ENCODE measurements at places on chromosomes 11 and 22.
A peak's percentile ranks its signal among the peaks of the same experiment; 100 is the strongest.

DNA sequence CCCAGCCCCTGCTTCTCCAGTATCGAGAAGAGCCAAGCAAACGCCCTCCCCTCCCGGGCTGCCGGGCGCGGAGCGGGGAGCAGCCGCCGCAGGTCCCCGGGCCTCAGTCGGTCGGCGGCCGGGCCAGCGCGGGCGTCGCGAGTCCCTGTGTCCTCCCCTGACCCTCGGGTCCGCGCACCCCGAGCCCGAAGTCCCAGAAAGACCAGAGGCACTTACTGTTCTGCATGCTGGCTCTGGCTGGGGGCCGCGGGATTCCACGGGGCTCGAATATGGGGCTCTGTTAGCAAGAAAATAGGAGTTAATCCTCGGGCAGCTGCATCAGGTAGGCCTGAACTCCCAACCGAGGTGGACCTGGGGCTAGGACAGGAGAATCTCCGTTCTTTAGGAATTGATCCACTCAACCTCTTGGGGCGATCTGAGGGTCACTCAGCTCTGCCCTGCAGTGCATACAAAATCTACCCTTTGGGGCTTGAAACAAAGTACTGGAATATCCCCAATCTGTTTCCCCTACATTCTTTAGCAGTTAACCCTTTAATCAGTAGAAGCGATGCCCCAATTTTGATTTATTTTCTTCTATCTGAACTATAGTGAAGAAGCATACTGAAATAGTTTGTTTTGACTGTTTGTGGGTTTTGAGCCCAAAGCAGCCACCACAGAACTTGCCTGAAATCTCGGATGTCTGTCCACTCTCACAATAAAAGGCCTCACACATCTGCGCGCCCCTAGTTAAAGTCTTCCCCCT, 4.8 kb downstream of the PAX6 start:
- H3K4me1 ChIP-seq: peaks cover 30% of the 10 kb centered on the region
- H3K27me3 ChIP-seq: peaks cover 83% of the 10 kb centered on the region
- H3K36me3 ChIP-seq: peaks cover 24% of the 10 kb centered on the region
- no peak overlapping the region for H3K27ac ChIP-seq
- no peak for DNase-seq

DNA sequence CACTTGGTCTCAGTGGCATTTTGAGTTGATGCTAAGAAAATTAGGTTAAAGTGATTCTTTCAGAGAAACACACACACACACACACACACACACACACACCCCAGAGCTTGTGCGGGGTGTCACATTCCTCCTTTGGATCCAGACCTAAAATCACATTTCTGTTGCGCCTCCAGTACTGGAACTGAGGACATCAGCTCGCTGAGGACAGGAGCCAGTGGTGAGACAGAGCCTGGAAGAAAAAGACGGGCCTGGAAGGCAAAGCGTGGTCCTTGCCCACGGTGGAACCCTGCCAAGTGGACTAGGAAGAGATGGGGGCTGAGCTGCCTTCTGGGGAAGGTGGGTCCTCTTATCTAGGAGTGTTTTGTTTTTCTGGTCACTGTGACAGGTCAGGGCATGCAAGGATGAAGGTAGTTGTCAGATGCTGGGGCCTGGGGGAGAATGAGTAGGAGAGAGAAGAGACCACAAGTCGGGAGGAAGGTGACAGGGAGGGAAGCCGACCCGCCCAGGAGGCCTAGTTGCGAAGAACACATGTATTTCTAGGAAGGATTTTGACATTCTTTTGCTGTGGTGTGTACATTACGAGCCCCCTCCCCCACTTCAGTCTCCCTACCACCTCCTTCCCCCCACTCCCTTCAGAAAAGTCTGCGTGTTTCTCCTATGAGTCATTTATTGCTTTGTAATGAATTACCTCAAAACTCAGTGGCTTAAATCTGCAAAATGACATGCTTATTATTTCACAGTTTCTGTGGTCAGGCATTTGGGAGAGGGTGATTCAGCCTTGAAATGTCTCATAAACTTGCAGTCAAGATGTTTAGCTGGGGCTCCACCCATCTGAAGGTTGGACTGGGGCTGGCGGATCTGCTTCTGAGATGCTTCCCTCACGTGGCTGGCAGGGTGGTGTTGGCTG, 4.8 kb upstream of the ELFN2 start:
- H3K4me3 ChIP-seq: no peak overlapping the region
- H3K27me3 ChIP-seq: peaks cover 28% of the 10 kb centered on the region
- H3K4me1 ChIP-seq: peaks cover 36% of the 10 kb centered on the region
- peak; percentile 54 for DNase-seq

- H3K27ac ChIP-seq: no peak overlapping the region
- H3K36me3 ChIP-seq: peaks cover 9% of the 10 kb centered on the region
- DNase-seq: no peak
- H3K4me3 ChIP-seq: no peak overlapping the region
Observed at GRCh38 chr22:37764622-37765021, 43.1 kb upstream of the GCAT start.

DNA sequence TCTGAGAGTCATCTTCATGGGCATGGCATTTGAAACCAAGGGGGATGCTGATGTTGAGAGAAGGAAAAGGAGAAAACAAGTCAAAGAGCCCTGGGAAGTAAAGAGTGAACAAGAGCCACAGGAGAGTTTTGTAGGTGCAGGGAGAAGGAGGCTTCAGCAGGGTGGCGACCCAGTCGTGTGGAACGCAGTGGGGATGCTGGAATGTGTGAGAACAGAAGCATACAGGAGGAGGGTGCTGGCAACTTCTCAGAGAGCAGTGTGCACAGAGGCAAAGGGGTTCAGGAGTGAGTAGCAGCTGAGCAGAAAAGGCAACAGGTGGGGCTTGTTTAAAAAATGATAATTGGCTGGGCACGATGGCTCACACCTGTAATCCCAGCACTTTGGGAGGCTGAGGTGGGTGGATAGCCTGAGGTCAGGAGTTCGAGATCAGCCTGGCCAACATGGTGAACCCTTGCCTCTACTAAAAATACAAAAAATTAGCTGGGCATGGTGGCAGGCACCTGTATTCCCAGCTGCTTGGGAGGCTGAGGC, 75.8 kb upstream of the PLET1 start:
- no peak for DNase-seq
- H3K36me3 ChIP-seq: no peaks in the 10 kb centered on the region
- no peaks in the 10 kb centered on the region for H3K27me3 ChIP-seq
- no peak overlapping the region for H3K27ac ChIP-seq
- H3K4me1 ChIP-seq: no peaks in the 10 kb centered on the region
- no peak overlapping the region for H3K4me3 ChIP-seq

DNA sequence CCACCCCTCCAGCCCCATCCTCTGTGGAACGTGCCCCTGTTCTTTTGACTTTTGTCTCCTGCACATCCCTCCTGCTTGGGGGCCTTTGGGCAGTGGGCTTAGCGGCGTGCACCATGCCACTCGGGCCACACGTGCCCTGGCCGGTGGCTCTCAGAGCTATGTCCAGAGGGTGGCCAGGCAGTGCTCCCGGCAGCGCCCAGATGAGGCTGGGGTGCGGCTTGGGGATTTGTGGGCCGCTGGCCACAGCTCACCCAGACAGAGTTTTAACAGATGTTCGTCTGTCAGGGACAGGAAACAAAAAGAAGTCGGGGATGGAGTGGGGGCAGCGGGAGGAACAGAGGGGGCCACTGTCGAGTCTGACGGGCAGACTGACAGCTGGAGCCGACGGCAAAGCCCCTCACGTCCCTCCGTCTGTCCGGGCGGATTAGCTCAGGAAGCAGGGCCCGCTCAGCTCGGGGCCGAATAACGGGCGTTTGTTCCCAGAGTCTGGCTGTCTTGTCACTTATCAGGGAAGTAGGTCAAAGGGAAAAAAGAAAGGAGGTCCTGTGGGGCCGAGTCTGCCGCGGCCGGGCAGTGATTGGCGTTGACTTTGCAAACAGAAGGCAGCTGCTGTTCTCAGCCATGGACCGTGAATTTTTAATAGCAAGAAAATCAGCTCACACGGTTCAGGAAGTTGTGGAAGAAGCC, 61.6 kb downstream of the LRP5 start:
- no peaks in the 10 kb centered on the region for H3K27me3 ChIP-seq
- no peak for DNase-seq
- H3K27ac ChIP-seq: no peak overlapping the region
- peaks cover 7% of the 10 kb centered on the region for H3K4me1 ChIP-seq
- H3K4me3 ChIP-seq: no peak overlapping the region

GRCh38 chr11:3155691-3156258, 9.3 kb downstream of the OSBPL5 start:
- no peaks in the 10 kb centered on the region for H3K4me1 ChIP-seq
- H3K27ac ChIP-seq: no peak overlapping the region
- H3K36me3 ChIP-seq: no peaks in the 10 kb centered on the region
- peaks cover 9% of the 10 kb centered on the region for H3K27me3 ChIP-seq
- DNase-seq: no peak
- no peak overlapping the region for H3K4me3 ChIP-seq

- peaks cover 100% of the 10 kb centered on the region for H3K36me3 ChIP-seq
- H3K4me3 ChIP-seq: peak overlapping the region; percentile 82
- peak; percentile 82 for DNase-seq
- H3K27ac ChIP-seq: peak overlapping the region; percentile 100
- no peaks in the 10 kb centered on the region for H3K27me3 ChIP-seq
Observed at GRCh38 chr22:36329254-36330078, 58.3 kb downstream of the MYH9 start.

DNA sequence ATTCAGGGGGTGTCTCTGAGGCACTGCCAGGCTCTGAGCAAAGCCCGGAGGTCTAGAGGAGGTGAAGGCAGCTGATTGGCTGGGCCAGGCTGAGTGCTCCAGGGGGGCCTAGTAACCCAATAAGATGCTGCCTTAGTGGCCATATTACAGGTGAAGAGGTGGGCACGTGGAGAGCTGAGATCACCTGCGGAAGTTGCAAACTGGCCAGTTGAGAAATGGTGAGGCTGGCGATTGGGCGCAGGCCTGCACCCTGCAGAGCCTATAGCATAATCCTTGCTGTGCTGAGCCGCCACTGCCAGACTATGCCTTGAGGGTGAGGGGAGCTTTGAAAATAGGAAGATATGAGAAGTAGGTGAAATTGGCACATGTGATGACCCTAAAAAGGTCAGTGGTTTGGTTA, 21.7 kb downstream of the DERL3 start:
- DNase-seq: no peak
- no peaks in the 10 kb centered on the region for H3K27me3 ChIP-seq
- H3K27ac ChIP-seq: peak overlapping the region; percentile 23
- peaks cover 29% of the 10 kb centered on the region for H3K4me1 ChIP-seq
- H3K36me3 ChIP-seq: peaks cover 46% of the 10 kb centered on the region
- no peak overlapping the region for H3K4me3 ChIP-seq

- H3K27me3 ChIP-seq: peaks cover 3% of the 10 kb centered on the region
- no peaks in the 10 kb centered on the region for H3K4me1 ChIP-seq
- no peak overlapping the region for H3K4me3 ChIP-seq
- no peak for DNase-seq
- no peak overlapping the region for H3K27ac ChIP-seq
Observed at GRCh38 chr11:103520792-103521191, 411.6 kb downstream of the DYNC2H1 start.

- H3K36me3 ChIP-seq: no peaks in the 10 kb centered on the region
- H3K27me3 ChIP-seq: no peaks in the 10 kb centered on the region
- no peak overlapping the region for H3K4me3 ChIP-seq
- H3K4me1 ChIP-seq: no peaks in the 10 kb centered on the region
Observed at GRCh38 chr22:48692734-48693376, 1134.8 kb downstream of the BRD1 start.

DNA sequence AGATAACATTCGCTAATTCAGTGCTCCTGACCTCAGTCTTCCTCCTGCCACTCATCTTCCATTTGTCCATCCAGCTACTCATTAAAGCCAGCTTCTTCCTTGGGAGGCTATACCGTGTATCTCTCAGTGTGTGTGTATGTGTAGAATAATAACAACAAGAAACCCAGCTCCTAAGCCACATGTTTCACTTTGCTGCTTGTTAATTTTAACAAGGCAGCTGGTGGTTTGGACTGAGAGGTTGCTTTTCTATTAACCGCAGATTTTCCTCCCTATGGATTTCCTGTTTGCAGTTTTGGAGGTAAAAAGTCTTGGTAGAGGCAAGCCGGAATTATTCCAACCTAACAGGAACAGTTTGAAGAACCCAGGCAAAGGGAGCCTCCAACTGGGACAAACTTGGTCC, 165.0 kb downstream of the ADAMTS15 start:
- H3K36me3 ChIP-seq: no peaks in the 10 kb centered on the region
- H3K27me3 ChIP-seq: no peaks in the 10 kb centered on the region
- no peak for DNase-seq
- no peak overlapping the region for H3K4me3 ChIP-seq

- no peaks in the 10 kb centered on the region for H3K36me3 ChIP-seq
- H3K27ac ChIP-seq: no peak overlapping the region
- no peaks in the 10 kb centered on the region for H3K4me1 ChIP-seq
Observed at GRCh38 chr11:31092638-31093037, 276.9 kb downstream of the DCDC1 start.

GRCh38 chr11:15670520-15671070, 555.9 kb downstream of the INSC start:
- no peaks in the 10 kb centered on the region for H3K4me1 ChIP-seq
- DNase-seq: no peak
- no peaks in the 10 kb centered on the region for H3K27me3 ChIP-seq
- no peaks in the 10 kb centered on the region for H3K36me3 ChIP-seq
- H3K27ac ChIP-seq: no peak overlapping the region

DNA sequence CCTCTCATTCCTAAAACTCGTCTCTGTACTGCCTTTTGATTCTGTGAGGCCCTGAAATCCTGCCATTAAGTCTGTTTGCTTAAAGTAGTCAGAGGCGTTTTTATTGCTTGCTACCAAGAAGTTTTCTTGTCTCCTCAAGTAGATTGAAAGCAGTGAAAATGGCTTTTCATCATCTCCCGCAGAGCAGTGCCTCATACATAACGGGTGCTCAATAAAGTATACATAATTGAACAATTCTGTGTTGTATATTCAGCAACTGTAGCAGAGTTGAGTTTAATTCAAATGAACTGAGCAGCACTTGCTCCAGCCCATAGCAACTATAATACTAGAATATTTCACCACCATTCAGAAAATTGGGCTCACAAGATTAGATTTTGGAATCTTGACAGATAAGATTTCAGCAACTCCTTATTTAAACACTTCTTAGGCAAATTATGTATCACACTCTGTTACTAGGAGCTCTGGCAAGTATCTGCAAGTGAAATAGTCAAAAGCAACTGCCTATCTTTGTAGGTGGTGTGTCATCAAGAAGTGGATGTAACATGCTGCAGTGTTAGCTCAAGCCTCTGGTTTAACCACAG, 20.0 kb downstream of the FIBIN start:
- H3K36me3 ChIP-seq: no peaks in the 10 kb centered on the region
- H3K27me3 ChIP-seq: no peaks in the 10 kb centered on the region
- no peak overlapping the region for H3K27ac ChIP-seq
- DNase-seq: no peak
- no peak overlapping the region for H3K4me3 ChIP-seq
- H3K4me1 ChIP-seq: no peaks in the 10 kb centered on the region

GRCh38 chr11:65310736-65311135, 3.9 kb upstream of the CDC42EP2 start:
- H3K4me1 ChIP-seq: peaks cover 7% of the 10 kb centered on the region
- H3K27ac ChIP-seq: no peak overlapping the region
- H3K27me3 ChIP-seq: peaks cover 10% of the 10 kb centered on the region
- no peak for DNase-seq

DNA sequence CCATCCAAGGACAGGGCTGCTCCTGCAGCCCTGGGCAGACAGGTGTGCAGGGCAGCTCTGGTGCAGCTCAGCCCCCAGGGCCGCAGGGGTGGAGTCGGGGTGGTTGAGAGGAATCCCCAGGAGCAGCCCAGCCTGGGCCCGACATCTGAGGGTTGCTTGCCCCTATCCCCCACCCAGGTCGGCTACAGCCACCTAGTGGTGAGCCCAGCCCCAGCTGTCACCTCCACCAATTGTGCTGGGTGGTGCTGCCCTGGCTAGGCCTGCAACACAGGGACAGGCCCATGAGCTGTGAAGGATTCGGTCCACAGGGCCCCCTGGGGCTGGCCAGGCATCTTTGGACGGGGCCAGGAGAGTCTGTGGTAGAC, 29.6 kb downstream of the RTN4R start:
- DNase-seq: peak; percentile 70
- H3K27me3 ChIP-seq: no peaks in the 10 kb centered on the region
- H3K4me3 ChIP-seq: no peak overlapping the region
- H3K4me1 ChIP-seq: peaks cover 27% of the 10 kb centered on the region
- peak overlapping the region; percentile 86 for H3K27ac ChIP-seq
- no peaks in the 10 kb centered on the region for H3K36me3 ChIP-seq

All from activated CD4-positive, alpha-beta memory T cell treated with anti-CD3 and anti-CD28 coated beads, Interleukin-2, amount 10 ng/mL, durations not matched to agents 7 days and 5 days (primary cell).